ENCODE measurements at places on chromosomes 7 and 10.

- no peak for DNase-seq
Measured at GRCh38 chr10:101053516-101053915, 8.3 kb upstream of the KAZALD1 start.

DNA sequence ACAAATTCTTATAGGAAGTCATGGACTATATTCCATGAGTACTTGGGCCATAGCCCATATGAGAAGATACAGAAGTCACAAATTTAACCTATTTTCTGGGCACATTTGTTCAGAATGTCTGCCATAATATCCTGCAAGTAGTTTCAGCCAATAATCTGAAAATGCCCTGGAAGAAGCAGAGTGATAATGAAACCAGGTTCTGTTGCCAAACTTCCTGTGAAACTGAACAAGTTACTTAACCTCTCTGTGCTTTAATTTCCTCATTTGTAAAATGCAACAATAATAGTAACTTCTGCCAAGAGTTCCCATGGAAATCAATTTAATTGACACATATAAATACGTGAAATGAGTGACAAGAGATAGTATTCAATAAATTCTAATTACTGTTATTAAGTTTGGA lies 88.8 kb downstream of the SEMA3C start:
- DNase-seq: no peak

DNA sequence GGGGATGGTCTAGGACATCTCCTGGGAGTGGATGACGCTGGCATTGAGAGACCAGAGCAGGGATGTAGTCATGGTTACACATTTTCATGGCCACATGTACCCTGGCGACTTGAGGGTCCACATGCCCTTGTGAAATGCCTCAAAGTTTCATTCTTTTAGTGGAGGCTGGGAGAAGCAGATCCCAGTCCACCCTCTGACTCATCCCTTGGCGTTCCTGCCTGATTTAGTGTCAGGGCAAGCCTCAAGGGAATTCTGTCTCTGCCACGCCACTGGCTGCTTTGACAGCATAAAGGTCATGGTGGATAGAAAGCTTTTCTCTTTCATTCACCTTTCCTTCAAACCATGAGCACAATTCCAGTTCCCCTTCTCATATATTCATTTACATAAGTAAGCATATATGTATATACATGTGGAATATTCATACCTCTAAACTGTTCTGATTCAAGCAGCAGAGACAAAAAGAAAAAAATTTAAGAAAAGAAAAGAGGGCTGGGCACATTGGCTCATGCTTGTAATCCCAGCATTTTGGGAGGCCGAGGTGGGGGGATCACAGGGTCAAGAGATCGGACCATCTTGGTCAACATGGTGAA lies 21.8 kb upstream of the KIF5B start:
- no peak for DNase-seq

DNA sequence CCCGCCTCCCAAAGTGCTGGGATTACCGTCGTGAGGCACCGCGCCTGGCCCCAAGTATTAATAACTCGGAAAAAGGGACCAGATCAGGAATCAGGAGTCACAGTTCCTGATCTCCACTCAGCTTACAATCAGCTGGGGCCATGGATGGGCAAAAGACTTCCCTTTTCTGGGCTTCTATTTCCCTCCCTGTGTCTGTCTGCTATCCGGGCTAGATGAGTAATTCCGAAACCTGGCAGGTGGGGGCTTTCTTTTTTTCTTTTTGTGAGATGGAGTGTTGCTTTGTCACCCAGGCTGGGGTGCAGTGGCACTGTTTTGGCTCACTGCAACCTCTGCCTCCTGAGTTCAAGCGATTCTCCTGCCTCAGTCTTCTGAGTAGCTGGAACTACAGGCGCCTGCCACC lies 11.6 kb downstream of the RPS24 start:
- peak; percentile 53 for DNase-seq

GRCh38 chr7:1950066-1950451 lies 280.0 kb downstream of the ELFN1 start:
- no peak for DNase-seq

DNA sequence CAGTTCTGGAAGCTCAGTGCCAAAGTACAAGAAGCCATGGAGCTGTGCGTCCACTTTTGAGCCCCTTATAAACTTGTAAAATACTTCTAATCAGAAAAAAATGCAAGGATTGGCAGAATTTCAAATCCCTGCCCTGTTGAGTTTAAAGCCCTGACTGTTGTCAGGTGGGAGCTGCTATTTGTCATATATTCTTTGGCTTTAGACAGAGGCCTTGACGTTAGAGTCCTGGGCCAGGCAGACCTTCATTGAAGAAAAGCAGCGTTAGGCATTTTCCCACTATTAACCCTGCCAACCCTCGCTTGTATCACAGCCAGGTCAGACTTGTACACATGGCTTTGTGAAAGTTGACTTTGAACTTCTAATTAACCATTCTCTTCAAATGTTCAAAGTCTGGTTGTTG lies 155.4 kb downstream of the TWIST1 start:
- no peak for DNase-seq

DNA sequence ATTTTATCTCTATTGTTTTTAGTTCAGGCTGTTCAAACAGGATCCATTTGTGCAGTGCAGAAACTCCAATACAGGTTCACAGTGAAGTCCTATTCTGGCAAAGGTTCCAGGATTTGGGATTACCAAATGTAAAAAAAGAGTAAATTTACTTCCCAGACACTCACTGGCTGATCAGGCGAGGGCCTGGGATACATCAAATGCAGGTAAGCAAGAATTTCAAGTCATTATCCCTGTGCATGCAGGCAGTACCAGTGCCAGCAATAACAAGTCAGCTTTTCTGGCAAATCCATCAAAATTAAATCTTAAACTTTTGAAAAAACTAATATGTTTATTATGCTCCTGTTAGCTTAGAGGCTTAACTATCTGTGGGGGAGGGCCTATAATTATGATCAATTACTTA lies 6.3 kb downstream of the CDK6 start:
- no peak for DNase-seq

All from stimulated activated CD8-positive, alpha-beta memory T cell treated with anti-CD3 and anti-CD28 coated beads, Interleukin-4, amount 100 ng/mL, for 48 hours (primary cell).